Tibial artery (tissue), 4 donors: ENCODE measurements at places on chromosomes 3 and 15.
A peak's percentile ranks its signal among the peaks of the same experiment; 100 is the strongest.

- DNase-seq: no peak
Observed at GRCh38 chr3:165883117-165883516, 45.9 kb upstream of the BCHE start.

DNA sequence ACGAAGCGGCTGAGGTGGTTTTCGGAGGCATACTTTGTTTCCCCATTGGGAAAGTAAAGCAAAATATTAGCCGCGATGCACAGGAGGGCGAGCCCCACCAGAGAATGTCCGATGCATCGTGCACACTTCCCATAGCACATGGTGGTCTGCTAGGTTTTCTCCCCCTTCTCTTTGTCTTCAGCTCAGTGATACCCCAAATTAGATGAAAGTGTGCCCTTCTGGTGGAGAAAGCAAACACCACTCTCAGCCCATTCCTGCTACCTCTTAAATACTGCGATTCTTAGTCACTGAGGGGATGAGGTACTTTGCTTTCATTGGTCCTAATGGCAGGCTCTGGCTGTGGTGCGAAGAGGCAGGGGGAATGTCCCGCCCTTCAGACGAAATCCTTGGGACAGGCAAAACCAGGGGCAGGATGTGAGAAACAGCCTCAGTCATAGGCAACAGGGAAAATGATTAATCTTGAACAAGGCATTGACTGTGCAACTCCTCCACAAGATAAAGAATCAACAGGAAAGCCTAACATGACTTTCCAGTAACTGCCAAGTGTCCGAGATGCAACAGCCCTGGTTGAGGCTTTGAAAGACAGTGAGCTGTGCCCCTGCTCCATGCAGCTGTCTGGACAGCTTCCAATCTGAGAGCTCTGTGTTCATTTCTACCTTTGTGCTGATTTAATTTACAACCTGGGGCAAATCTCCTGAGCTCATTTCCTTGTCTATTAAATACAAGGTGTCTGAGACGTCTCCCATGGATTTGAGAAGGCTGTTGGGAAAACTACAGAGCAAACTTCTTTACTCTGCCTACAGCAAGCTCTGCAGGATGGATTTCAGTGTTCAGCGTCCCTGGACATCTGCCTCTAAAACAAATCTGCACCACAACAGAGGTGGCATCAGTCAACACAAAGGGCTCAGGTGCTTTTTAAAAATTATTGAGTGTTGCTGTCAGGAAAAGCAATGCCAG lies at the start of gene TM4SF1:
TSS of gene TM4SF1 (minus strand) at position 242 of the 957 bp plus-strand sequence. CDS start at position 140, 102 bp downstream.
- peak; percentile 81 for DNase-seq

DNA sequence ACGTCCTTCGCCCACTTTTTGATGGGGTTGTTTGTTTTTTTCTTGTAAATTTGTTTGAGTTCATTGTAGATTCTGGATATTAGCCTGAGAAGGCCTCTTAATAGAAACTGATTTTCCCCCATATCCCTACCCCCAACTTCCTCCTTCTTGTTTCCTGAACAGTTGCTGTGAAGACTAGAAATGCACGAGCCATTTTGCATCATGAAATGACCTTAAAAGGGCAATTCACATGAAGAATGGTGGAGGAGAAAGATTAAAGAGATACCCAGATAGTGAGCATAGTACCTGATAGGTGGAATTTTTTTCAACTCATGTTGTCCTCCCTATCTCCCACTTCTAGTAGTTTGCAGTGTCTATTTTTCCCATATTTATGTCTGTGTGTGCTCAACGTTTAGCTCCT lies 55.2 kb upstream of the KCNH8 start:
- DNase-seq: no peak

DNA sequence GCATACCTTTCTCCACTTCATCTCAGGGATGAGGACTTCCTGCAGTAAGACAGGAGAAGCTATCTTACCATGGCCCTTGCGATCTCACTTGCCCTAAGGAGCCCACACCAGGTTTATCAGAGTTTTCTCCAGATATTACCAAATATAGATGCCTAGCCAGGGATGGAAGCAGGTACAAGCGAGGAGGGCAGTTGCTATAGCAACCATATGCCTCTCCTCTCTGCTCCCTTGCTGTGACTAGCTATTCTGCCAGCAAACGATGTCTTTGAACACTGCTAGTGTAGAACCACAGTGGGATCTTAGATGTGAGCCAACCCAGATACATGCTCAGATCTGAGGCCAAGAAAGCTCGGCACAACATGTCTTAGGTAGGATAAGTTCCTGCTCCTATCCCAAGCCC lies 33.9 kb downstream of the GRAMD2A start:
- DNase-seq: no peak

DNA sequence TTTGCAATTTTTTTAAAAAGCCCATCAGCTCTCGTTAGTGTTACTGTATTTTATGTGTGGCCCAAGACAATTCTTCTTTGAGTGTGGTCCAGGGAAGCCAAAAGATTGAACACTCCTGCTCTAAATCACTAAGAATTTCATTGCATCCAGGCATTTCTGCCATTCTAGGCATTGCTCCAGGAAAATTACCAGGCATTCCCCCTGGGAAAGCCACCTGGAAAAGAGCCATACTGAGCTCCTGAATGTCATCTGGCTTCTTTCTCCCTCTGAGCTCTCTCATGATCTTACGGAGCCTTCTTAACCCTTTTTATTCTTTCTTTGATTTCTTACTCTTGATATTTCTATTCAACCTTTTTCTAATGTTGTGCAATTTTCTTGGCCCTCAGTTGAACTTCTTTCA lies 202.2 kb downstream of the DOCK3 start:
- no peak for DNase-seq

GRCh38 chr15:73631915-73632669 lies 1.1 kb downstream of the NPTN start:
- DNase-seq: peak; percentile 80

GRCh38 chr3:107392549-107393165 lies 15.4 kb downstream of the CCDC54 start:
- no peak for DNase-seq
